ENCODE measurements at places on chromosomes 5 and 9. TPM values are rescaled to one million over a fixed set of nuclear protein-coding genes. Genes with fewer than 3 reads are reported as not detected.
A peak's percentile ranks its signal among the peaks of the same experiment; 100 is the strongest.

GPR150 gene
- total RNA-seq: under 0.01 TPM

GAS1 gene
- 3.1 TPM for total RNA-seq

- no peak for DNase-seq
These were observed 82.2 kb upstream of the RFX3 start for GRCh38 chr9:3608011-3608410.

DNA sequence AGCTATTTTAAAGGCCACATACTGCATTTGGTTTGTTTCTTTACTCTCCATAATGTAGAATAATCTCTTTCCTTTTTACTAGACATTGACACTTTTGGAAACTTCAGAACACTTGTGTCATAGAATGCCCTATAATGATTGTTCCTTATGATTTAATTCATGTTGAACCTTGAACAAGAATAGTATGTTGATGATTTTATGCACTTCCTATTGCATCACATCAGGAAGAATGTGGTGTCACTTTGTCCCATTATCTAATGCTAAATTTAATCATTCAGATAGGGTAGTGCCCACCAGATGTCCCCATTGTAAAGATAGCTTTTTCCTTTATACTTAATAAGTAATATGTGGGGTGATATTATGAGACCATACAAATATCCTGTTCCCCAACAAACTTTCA, 19.4 kb upstream of the DEPDC1B start:
- DNase-seq: no peak

GRCh38 chr5:117955831-117956230, 1032.5 kb downstream of the DTWD2 start:
- no peak for DNase-seq

DNA sequence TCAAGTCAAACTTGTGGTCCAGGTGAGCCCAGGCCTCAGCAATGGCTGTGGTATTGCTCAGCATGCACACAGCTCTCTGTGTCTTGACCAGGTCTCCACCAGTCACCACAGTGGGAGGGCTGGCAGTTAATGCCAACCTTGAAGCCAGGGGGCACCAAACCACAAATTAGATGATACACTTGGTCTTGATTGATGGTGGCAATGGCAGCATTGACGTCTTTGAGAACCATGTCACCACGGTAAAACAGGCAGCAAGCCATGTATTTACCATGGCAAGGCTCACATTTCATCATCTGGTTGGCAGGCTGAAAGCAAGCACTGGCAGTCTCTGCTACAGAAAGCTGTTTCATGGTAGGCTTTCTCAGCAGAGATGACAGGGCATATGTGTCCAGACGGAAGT, 40.0 kb downstream of the NIM1K start:
- DNase-seq: no peak

DNA sequence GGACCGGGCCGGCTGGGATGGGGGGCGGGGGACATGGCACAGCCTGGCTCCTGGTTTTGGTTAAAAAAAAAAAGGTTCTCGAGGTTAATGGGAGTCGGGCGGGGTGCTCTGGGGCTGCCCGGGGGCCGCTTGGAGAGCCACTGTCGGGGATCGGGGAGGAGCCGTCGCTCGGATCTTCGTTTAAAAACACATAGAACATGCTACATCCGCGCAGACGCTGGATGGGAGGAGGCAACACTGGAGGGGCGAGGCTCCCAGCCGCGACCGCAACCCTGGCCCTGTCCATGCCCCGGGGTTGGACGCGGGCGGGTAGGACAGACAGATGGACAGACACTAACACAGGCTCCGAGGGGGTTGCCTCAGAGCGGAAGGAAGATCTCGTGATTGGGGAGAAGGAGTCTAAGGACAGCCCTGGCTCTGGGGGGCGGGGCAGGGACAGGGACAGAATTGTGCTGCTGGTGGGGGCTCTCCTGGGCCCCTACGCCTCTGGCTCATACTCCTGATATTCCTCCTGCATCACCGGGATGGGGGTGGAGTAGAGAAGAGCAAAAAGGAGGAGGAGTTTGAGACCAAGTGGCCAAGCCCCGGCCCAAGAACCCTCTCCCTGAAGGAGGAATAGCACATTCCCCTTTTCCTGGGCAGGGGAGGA, 9.9 kb downstream of the SNCB start:
- no peak for DNase-seq

DNA sequence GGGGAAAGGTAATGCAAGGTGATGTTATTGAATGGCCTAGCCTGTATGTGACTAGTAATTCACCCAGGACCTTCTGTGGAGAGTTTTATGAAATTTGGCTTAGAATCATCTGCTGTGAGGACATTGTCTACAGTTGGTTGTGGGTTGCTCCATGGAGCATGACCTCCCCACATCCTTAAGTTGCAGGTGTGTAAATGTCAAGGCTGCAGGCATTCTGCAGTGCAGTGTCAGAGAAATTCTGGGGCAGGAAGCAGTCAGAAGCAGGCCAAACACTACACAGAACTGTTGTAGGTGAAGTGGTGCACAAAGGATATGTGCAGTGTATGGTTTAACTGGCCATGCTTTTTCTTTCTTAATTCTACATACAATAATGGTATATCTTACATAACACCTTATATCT, 588.3 kb downstream of the EBF1 start:
- DNase-seq: no peak

DNA sequence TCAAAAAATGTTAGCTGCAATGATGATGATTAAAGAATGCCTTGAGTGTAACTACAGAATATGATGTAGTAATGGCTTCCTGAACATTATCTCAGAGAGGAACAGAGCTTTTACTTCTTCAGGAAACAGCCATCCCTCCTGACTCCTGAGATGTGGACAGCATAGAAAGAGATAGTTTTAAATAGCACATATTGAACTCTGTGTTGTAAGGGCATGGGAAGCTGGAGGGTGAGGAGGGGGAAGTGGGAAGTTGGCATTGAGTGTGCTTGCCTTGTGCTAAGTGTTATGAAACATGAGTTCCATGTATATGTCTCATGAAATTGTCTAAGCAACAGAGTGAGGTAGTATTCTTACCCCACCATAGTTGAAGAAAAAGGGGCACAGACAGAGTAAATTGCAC, 161.5 kb upstream of the SLC28A3 start:
- DNase-seq: no peak

DNA sequence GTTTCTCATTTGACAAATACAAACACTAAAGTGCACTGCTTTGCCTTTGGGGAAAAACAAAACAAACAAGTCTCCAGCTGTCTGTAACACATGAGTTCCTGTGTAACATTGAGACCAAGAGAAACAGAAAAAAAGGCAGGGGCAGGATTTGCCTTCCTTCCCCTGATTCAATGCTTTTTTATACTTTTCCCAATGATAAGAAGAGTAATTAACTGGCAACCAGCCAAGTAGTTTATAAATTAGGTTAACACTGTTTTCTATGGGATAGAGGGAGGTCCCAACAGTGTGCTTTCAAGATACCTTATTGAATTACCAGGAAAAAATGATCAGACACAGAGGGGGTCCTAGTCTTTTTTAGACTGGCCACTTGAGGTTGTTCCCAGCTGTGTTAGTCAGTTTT, 346.8 kb downstream of the TRIM36 start:
- no peak for DNase-seq

DNA sequence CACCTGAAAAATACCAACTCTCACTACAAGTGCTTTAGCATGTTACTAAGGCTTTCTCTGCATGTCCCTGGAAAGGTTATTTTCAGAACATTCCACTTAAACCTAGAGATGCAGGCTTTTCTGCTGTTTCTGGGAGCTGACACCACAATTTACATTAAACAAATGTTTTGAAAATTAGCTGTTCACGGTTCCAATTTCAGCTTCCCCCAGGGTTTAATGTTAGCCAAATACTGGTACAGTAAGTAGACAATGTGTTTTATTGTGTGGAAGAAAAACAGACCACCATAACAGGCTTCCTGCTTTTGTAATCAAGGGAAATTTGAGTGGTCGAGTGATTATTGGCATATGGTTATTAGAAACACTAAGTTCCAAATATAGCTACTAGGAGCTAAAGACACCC, 32.0 kb downstream of the MACROH2A1 start:
- DNase-seq: peak; percentile 77

- no peak for DNase-seq
These were observed 42.4 kb downstream of the FYB1 start for GRCh38 chr5:39176759-39177630.

Data from IMR-90 (cell line).